ENCODE measurements at places on chromosomes 2 and 18.

DNA sequence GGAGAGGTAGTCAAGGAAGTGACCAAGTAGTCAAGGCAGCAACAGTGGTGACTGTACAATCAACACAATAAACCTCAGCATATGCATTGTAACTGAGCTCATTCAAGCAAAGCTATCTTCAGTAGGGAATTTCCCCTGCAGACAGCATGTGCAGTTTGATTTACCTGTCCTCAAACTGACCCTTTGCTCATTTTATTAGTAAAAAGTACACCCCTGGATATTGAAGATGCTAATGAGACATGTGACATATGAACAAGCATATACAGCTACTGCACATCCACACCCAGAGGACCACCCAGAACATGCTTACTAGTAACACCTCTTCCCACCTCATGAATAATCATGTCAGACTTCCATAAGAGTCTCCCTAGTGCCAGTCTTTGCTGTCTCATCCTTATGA is 15.4 kb downstream of the C2orf81 start:
- DNase-seq, result no peak

GRCh38 chr18:26689226-26689879 is 141.0 kb upstream of the KCTD1 start:
- no peak for DNase-seq

- no peak for DNase-seq
These were observed 2.1 kb downstream of the NABP1 start for GRCh38 chr2:191679818-191680600.

GRCh38 chr18:48780201-48780912 is 170.4 kb downstream of the SMAD7 start:
- no peak for DNase-seq

- peak; percentile 23 for DNase-seq
These were observed 63.5 kb upstream of the TAF1B start for GRCh38 chr2:9779596-9780264.

DNA sequence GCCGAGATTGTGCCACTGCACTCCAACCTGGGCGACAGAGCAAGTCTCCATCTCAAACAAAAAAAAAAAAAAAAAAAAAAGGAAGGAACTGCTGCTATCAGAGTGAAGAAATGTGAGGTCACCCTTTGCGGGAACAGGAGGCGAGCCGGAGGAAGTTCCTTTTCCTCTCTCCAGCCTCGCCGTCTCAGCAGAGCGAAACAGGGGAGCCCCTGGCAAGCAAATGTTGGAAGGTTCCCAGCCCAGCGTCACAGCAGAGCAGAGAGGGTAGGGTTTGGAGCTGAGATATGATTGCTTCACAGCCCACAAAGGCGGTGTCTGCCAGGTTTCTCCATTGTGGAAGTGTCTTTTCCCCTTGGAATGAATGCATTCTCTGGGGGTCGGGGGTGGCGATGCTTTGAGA is 28.5 kb downstream of the SLC20A1 start:
- DNase-seq, result no peak

GRCh38 chr2:128868686-128869551 is 550.3 kb upstream of the HS6ST1 start:
- DNase-seq, result no peak

GRCh38 chr2:237532160-237532559 is 34.2 kb upstream of the PRLH start:
- DNase-seq, result no peak

DNA sequence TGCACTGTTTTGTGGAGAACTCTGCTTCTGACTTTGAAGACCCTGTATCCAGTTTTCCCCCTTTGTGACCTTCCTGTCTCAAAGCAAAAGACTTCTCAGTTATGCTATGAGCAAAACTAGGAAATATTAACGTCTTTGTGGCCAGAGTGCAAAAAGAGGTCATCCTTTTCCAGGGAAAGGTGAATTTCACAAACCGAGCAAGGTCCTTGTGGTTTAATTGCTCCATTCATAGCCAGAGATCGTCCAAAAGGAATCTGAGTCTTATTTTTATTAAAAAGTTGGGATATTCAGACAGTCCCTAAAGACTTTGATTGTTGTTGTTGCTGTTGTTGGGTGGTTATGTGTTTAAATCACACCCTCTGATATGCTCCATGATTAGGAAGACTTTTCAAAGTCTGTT is 77.4 kb downstream of the NAB1 start:
- no peak for DNase-seq

- no peak for DNase-seq
These were observed 40.8 kb upstream of the CCDC102B start for GRCh38 chr18:68757126-68757525.

GRCh38 chr2:146544701-146545100 is 1300.1 kb upstream of the ACVR2A start:
- no peak for DNase-seq

- no peak for DNase-seq
These were observed 316.9 kb upstream of the THSD7B start for GRCh38 chr2:136448432-136448831.

DNA sequence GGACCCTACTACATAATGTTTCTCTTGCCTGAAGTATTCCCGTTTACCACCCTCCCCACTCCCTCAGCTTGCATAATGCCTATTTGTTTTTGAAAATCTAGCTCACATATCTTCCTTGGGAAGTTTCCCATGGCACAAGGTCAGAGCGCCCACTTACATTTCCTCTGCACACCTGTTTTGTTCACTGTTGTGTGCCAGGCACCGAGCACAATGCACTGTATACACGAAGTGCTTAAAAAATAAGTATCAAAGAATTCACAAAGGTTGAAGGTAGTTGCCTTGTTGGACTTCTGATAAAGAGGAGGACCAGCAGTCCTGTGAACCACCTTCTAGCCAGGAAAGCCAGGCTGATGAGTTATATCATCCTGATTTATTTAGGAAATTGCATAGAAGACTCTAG is 16.8 kb upstream of the RHOB start:
- DNase-seq, result no peak

DNA sequence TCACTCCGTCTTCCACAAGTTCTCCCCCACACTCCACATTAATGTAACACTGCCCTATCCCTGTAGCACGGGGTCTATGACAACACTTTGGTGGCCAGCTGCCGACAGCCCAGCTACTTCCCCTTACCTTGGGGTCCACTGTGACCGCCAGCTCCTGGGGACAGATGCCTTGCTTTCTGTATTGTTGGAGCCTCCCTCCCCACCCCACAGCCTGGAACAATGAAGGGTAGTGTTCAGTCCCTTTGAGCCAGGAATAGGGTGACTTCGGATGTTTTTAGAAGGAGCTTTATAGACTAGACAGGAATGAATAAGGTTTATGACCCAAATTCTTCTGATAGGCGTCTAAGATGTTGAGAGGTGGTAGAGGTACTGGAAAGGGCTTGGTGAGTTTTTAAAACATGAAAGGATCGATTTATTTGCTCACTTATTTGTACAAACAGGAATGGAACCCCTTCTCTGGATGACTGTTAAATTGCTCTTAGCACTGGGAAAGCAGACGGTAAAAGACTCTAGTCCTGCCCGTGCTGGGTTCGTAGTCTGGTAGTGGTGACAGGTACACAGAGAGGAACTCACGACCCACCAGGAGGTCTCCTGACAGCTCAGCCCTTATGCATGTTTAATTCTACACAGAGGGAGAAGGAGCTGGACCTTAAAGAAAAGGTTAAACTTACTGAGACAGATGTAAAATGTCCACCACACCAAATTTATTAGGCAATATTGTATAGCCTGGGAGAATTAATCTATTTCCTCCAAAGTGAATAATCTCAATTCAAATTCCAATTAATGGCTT is 90.9 kb downstream of the MYCN start:
- no peak for DNase-seq

DNA sequence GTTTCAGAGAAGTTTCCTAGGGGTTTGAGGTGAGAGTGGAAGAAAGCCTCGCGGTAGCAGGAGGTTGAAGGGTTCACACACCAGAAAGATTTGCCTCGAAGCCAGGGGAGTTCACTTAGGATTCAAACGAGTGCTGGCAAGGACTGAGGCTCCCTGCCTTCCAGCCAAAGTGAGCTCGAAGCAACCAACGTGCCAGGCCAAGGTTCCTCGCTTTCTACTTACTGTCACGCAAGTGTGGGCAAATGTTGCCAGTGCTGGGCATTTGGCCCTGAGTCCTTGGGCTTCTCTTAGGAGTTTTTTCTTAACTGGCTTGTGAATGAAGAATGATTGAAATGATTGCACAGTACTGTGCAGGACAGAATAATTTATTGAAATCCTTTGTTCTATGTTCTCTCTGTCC is 53.6 kb downstream of the TMEM178A start:
- DNase-seq, result no peak
